ENCODE measurements at places on chromosomes 5 and 9.
A peak's percentile ranks its signal among the peaks of the same experiment; 100 is the strongest.

- no peak for DNase-seq
These were observed 49.1 kb upstream of the TEK start for GRCh38 chr9:27059907-27060306.

GRCh38 chr9:125659954-125660353 is 47.1 kb downstream of the MAPKAP1 start:
- peak; percentile 26 for DNase-seq

- no peak for DNase-seq
These were observed 27.0 kb downstream of the CATSPER3 start for GRCh38 chr5:134994560-134995156.

GRCh38 chr9:92392690-92393089 is 11.7 kb downstream of the OGN start:
- no peak for DNase-seq

DNA sequence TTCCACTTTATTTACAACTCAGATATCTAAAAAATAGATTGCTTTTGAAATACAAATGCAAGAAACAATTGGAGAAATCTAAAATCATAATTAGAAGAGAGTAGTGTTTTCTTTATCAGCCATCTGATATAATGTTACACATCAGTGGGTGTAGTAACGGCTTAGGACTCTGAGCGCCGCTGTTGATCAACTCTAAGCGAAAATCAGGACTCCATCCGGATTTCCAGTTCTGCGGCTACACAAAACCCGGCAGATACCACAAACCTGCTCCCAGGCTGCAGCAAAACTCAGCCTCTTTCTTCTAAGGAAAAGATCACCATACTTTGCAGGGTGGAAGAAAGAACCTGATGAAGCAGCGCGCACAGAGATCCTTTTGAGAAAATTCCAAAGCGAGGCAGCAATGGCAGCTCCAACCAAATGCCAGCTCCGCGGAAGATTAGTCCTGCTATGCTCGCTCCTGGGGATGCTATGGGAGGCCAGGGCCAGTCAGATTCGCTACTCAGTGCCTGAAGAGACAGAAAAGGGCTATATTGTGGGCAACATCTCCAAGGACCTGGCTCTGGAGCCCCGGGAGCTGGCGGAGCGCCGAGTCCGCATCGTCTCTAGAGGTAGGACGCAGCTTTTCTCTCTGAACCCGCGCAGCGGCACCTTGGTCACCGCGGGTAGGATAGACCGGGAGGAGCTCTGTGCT is at the start of gene PCDHGA9:
Gene PCDHGA9, plus strand, starts transcription at position 226 of the 691 bp plus-strand sequence. Its CDS starts 175 bp downstream, at position 401.
- no peak for DNase-seq

- DNase-seq: peak; percentile 3
These were observed 28.4 kb upstream of the GPR150 start for GRCh38 chr5:95591490-95591901.

GRCh38 chr5:169732841-169733240 is 95.8 kb downstream of the DOCK2 start:
- DNase-seq: no peak

DNA sequence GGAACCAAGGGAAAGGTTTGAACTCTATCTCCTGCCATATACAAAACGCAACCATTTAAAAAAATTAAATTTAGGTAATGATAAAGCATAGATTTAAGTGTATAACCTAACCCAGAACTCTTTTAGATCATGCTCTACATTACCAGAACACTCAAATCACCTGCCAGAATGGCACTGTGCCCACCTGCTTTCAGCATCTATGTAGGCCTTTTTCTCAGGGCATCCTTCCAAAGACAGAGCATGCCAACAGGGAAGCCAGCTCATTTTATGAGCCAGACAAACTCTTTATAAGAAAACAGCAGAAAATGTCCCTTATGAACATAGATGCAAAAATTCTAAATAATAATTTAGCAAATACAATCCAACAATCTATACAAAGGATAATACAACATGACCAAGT is 47.9 kb upstream of the SMAD5 start:
- DNase-seq: no peak

- DNase-seq: no peak
These were observed 73.6 kb downstream of the TLR4 start for GRCh38 chr9:117777823-117778222.

- DNase-seq: peak; percentile 23
These were observed 83.0 kb downstream of the SMC2 start for GRCh38 chr9:104177003-104177611.

DNA sequence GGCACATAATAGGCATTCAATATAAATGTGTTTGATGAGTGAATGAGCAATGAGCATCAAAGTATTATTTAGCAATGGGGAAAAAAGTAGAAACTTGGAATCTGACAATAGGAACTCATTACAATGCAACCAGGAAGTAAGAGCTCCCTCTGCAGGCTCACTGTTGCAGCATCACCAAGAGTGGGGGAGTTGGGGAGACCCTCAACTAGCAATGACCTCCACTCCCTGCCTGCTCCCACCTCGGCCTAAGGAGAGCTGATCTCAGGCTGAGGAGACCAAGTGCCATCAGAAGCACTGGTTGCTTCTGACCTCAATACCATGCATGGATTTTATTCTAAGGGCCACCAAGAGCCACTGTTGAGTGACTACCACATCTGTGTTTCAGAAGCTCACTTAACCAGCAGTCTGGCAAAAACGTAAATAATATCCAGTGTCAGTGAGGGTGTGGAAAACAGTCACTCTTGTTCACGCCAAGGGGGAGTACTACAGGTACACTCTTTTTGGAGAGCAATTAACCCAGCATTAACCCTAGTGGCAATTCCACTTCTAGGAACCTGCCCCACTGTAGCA is 8.0 kb downstream of the VDAC1 start:
- DNase-seq: no peak

GRCh38 chr5:90386099-90386710 is 23.4 kb downstream of the CETN3 start:
- DNase-seq: peak; percentile 31

DNA sequence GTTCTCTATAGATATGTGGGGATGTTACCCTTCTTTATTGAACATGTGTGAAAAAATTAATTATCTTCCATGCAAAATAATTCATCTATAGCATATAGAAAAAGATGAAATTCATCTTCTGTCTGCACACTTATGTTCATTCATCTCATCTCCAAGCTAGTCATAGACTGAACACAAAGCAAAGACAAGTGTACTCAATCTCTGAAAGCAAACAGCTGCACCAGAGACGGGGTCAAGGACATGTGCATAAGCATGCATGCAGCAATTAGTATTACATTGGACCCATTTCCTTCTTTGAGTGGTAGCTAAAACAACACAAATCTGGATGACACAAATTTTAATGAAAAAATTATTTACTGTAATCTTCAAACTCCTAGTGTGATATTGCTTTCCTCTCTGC is 547.0 kb upstream of the COX7C start:
- no peak for DNase-seq

GRCh38 chr9:89597711-89598362 is 7.0 kb upstream of the GADD45G start:
- peak; percentile 63 for DNase-seq

DNA sequence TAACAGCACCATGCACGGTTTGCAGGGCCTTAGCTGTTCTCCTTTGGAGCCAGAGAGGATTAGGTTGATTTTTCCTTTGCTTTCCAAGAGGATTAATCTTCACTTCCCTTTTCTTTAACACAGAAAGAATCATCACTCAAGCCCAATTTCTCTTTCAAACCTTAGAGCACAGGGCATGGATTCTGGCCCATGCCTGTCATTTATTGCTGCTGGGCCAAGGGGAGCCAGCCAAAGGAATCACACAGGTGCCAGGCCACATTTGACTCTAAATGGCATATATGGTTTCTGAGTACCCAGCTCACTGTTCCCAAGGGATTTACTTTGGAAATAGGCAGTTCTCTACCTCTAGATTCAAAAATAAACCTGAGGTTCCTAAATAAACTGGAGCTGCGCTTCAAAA is 58.3 kb downstream of the FBXL7 start:
- no peak for DNase-seq

DNA sequence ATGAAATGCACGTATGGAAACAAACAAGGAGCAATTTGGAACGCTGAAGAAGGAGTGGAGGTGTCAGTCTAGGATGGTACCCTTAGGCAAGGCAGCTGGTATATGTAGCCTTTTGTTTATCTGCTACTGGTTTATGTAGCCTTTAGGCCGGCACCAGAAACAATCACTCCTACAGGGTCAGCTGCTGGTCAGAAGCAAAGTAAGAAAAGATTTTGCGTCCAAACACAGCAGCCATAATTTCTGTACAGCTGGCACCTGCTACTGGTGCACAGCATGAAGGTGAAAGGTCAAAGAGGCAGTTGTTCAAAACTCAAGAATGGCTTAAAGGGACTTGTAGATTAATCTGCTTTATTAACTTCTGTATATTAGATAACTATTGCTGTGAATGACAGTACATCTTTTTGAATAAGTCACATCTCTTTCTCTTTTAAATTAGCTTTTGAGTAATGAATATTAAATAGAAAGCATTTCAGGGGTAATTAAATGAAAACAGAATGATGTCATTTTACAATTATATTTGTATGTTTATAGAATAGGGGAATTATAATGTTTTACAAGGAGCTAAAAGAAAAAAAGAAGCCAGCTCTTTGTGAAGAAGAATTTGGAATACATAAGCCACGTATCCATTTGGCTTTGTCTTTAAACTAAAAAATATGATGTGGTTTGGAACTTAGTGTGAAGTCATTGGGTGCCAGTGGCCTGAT is 33.1 kb upstream of the TLX3 start:
- no peak for DNase-seq

DNA sequence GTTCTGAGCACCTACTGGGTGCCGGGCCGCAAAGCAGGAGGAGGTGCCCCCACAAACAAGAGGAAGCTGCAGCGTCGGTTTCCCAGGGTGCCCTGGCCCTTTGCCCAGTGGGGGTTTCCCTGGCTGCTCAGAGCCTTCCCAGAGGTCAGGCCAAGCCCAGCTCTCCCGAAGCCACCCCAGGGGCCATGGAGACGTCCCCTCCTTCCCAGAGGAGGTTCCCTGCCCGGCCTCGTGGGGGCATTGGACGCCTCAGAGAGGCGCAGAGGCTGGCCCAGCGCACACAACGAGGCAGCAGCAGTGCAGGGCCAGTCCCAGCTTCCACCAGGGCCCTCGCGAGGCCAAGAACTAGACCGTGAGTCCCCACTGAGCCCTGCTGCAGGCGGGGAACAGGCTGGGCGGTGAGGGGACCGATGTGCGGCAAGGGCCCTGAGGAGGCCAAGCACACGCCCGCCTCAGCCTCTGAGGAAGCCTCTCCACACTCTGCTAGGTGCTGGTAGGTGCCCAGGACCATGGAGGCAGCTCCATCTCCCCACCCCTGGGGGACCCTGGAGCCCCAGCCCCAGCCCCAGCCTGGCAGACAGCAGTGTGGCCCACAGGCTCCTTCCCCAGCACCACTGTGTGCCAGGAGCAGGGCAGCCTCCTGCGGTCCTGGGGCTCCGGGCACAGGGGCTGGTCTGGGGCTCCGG is 7.0 kb downstream of the DIPK1B start:
- no peak for DNase-seq

DNA sequence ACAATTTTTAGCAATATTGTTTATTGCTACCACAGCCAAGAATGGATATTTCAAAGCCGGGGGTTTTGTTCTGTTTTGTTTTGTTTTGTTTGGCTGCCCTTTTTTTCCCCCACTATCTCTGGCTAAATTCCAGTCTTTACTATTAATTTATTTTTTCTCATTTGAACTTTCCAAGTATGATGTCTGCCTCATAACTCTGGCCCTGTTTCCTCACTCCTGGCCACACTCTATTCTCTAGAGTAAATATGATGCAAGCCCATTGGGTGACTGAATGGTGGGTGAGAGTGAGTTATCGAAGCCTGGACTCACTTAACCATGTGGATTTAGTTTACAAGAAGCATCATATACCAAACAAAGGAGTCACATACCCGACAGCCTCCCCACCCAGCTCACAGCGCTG is 41.9 kb downstream of the WDR36 start:
- DNase-seq: no peak

- no peak for DNase-seq
These were observed 597.1 kb upstream of the KLF4 start for GRCh38 chr9:108086624-108087023.

- DNase-seq: no peak
These were observed 18.1 kb upstream of the ARRDC3 start for GRCh38 chr5:91401175-91401574.

DNA sequence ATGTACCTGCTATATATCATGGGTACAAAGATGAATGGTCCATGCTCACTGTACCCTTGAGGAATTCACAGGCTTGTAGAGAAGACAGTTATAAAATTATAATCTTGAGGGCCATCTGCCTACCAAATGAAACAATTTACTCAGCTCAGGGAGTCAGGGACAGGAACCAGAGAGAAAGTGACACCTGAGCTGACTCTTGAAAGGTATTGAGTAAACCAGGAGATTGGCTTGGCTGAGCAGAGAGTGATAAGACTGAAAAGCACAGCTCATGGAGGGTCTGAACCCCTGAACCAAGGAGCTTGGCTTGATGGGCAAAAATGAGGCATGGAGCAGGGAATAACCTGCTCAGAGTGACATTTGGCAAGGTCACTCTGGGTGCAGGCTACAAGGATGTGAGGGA is 147.3 kb downstream of the FAM114A2 start:
- no peak for DNase-seq

- DNase-seq: no peak
These were observed 79.6 kb downstream of the MACROH2A1 start for GRCh38 chr5:135319458-135319857.

DNA sequence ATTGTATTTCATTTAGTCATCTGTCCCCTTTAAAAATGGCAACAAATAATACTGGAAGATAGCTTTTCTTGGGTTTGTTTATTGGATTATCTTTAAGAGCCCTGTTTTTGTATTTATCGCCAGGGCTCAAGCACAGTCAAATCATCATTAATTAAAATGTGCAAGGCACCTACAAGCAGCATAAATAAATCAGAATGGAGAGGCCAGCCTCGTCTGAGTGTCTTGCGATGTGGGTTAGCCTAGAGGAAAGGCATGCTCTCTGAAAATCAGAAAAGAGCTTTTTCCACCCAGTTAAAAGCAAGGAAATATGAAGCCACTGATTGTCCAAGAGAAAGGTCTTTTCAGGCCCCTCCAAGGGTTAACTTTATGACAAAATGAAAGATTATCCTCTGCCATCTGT is 31.8 kb downstream of the ZFAND5 start:
- no peak for DNase-seq

DNA sequence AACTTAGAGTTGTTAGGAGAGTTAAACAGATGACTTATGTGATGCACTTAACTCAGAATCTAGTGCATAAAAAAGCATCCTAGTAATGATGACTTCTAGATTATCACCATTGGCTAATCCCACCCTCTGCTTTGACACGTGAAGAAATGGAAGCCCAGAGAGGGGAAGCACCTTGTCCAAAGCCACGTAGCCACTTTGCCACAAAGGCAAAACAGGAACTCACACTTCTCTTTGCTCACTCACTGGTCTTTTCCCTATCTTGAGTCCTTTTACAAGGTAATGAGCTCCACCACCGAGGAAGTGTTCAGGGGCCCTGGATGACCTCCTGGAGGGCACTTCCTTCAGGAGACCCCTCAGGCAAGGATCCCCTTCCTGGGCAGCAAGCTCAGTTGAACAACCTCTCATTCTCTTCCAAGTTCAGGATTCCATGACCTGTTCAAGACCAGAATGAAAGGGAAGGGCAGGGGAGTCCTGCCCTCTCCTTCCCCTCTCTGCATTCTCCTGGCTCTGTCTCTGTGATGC is 89.7 kb downstream of the HRH2 start:
- no peak for DNase-seq

GRCh38 chr9:126907058-126907457 is 7.5 kb upstream of the RALGPS1 start:
- no peak for DNase-seq

Measured in SW 1271 (cell line).